Muscle of back (tissue), 13 donors: ENCODE measurements at places on chromosomes 4 and X. TPM values are rescaled to one million over a fixed set of nuclear protein-coding genes. Genes with fewer than 3 reads are reported as not detected.

The CSAG2 gene
- polyA plus RNA-seq, result not detected

The UGT2A2 gene
- not detected for polyA plus RNA-seq

The SOX3 gene
- 0.10 TPM for polyA plus RNA-seq

DNA sequence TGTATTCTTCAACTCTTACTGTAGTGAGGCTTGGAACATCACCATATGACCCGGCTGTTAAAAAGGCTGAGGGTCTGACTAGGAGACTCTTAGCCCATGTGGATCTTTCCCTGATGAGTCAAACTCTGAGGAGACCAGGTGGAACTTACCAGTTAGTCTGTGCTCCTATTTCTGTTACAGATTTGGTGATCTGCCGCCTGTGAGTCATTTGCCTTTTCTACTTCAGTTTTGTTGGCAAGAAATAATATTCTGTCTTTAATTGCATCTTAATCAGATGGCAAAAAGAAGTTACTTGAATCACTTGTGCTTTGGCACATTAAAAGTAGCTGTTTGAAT lies 48.4 kb downstream of the MTM1 start:
- DNase-seq, result no peak

- DNase-seq, result no peak
Observed at GRCh38 chrX:8147226-8147625, 23.8 kb downstream of the VCX2 start.
